ENCODE measurements at places on chromosomes 13 and 19. TPM values are rescaled to one million over a fixed set of nuclear protein-coding genes. Genes with fewer than 3 reads are reported as not detected.
A peak's percentile ranks its signal among the peaks of the same experiment; 100 is the strongest.

- DNase-seq: peak; percentile 32
Measured at GRCh38 chr13:107713314-107713713, 502.0 kb downstream of the LIG4 start.

Gene IGFLR1
- 1.4 TPM for total RNA-seq

Gene BRSK1
- 1.9 TPM for total RNA-seq

DNA sequence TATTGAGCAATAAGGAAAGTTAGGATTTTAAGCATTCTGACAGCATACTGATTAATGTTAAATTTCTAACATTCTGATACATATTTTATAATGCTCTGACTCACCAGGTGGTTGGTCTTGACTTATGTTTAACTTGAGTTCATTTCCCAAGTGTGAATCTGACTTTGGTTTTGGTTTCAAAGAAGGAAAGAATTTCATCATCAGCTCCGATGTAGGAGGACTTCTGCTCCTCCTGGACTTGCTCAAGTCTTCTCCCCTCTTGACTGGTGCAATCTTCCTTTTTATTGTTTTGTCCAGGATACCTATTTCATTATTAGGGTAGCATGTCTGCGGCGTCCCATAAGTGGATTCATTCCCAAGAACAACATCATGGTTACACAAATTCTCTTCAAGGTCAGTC, 141.3 kb downstream of the RNF17 start:
- DNase-seq: peak; percentile 48

Gene LILRA5
- not detected for total RNA-seq

Gene CERS4
- total RNA-seq: not detected

Gene SIX5
- total RNA-seq: 16.8 TPM

- no peak for DNase-seq
Measured at GRCh38 chr19:53873773-53874605, 6.3 kb downstream of the MYADM start.

- DNase-seq: no peak
Measured at GRCh38 chr19:34265221-34265650, 10.9 kb downstream of the GARRE1 start.

Measured in GM23248 (cell line).